ENCODE measurements at places on chromosomes 12 and 14.

DNA sequence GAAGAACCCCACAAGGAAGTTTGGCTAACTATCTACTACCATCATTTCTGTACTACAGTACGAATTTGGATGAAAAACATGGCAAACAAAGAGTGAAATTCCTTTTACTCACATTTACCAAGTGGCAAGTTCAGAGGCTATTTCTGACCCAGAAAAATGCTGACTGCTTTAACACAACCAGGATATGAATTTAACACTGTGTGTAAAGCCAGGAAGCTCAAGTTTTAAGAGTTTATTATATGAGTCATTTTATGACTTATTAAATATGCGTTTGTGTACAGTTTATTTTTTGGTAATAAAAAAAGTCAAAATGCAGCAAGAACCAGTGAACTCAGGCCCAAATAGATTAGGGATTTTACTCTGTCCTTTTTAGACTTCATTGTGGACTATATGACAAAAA, 58.4 kb upstream of the STAC3 start:
- DNase-seq: no peak

GRCh38 chr12:13316587-13317246, 120.2 kb downstream of the EMP1 start:
- DNase-seq: no peak

DNA sequence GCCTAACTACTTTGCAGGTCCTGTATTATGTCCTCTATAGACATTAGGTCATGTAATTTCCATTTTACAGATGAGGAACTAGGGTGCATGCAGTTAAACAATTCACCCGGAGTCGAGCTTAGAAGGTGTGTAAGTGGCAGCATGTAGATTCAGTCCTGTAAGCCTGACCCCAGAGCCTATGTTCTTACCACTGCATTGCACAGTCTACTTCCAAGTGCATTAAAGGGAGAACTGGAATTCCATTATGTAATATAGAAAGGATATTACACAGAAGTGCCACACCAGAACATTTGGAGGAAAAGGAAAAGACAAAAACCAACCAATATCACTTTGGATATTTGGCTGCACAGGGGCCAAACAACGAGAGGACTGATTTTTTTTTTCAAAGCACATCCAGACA, 1.2 kb downstream of the GLT8D2 start:
- no peak for DNase-seq

DNA sequence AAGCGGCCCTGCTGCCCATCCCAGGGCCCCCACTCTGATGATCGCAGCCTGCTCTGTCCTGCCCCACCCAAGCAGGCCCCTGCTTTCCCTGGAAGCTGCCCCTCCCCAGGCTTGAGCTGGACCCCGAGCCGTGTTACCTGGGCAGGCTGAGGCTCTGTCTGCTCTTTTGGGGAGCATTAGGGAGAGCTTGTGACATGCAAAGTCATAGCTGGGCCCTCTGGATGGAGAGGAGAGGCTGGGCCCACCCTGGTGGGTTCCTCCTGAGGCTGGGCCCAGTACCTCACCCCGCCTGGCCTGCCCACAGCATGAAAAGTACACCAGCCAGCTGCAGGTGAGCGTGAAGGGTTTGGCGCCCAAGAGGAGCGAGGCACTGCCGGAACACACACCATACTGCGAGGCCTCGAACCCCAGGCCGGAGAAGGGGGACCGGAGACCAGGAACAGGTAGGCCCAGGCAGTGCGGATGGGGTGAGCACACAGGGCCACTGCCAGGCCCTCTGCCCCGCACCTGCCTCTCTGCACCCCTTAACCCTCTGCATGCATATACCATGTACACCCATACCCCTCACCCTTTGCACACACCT, 15.0 kb downstream of the CEP170B start:
- no peak for DNase-seq

DNA sequence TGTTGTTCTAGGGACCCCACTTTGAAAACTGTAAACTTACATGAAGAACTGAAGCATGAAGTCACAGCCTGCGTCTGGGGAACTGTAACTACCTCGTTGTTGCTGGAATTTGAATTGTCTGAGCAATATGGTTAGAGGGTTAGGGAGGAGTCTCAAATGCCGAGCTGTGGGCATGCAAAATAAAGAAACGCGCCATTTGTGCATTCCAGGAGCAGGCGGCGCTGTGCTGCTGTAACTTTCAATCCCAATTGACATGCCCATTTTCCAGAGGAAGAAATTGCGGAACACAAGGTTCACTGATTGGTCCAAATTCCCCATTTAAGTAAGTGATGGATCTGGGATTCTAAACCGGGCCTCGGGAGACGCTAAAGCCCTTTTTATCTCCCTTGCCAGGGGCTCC, 61.3 kb downstream of the ZNF664 start:
- no peak for DNase-seq

DNA sequence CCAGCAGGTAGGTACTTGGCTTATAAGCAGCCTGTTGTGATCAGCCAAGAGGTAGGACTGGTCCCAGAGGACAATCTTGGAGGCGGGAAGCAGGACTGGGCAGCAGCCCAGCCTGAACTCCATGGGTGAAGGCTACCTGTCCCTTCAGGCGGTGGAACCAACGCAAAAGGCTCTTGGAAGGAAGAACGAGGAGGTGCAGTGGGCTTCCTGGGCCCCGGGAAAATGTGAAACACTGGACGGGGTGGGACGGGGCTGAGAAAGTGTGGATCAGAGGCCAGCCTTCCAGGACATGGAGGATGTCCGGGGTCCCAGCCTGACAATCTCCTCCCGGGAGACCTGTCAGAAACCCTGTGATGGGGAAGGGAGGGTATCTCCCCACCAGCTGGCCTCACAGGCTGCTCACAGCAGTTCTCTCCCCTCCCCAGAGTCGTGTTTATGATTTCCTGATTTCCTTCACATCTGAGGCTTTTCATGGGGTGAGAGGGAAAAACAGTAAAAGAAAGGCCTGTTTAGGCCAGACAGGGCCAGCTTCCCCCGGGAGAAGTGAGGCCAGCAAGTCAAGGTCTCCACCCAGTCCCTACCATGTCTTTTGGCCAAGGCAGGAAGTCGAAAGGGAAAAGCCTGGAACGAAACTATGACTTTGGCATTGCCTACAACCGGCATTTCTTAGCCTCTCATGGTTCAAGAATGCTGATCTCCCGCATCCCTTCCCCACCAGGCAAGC, 11.3 kb downstream of the CMKLR1 start:
- no peak for DNase-seq

DNA sequence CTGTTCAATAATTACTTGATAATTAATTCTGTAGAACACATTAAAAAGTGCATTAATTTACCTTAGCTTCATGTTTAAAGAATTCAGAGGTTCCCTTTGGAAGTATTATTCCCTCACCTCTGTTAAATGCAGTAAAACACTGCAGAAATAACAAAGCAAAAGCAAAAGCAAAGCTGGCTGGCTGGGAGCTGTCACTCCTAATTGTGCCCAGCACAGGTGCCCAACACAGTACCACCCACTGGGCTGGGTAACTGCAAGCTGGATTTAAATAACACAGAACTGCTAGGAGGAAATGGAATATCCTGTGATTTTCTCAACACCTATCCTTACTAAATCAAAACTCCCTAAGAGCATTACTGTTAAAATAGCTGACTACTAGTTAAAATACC, 72.6 kb downstream of the SLC2A13 start:
- no peak for DNase-seq

GRCh38 chr12:53757101-53757770, 5.5 kb upstream of the CISTR start:
- peak; percentile 62 for DNase-seq

DNA sequence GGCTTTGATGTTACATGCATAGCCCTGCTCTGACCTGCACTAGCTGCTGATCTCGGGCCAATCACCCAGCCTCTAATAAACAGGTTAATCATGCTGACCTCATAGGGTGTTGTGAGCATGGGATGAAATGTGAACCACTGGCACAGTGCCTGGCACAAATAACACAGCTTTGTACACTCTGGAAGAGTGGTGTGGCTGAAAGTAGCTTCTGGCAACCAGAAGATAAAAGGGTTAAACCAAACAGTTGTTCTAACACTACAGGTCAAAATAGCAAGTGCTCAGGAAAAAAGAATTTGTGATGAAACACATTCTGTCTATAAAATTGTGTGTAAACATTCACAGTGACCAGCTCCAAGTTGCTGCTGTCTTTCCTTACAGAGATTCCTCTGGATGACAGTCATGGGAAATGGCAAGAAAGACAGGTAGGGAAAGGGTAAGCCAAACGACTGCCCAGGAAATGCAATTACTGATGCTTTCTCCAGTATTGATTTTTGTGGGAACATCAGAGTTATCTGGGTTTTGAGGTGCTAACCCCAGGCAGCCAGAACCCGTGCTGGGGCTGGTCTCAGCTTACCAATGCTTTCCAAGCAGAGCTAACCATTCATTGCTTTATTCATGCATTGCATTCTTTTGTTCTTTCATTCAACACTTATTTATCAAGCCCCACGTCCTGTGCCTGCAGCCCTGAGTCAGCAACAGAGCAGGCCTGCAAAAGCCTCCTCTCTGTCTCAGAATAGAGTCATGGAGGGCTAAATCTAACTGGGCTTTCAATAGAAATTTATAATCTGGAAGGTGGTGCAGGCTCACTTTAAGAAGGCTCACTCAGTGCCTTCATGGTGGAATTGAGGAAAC, 38.1 kb upstream of the CAPRIN2 start:
- no peak for DNase-seq

- DNase-seq: no peak
Measured at GRCh38 chr12:124636138-124636978, 68.9 kb upstream of the NCOR2 start.

DNA sequence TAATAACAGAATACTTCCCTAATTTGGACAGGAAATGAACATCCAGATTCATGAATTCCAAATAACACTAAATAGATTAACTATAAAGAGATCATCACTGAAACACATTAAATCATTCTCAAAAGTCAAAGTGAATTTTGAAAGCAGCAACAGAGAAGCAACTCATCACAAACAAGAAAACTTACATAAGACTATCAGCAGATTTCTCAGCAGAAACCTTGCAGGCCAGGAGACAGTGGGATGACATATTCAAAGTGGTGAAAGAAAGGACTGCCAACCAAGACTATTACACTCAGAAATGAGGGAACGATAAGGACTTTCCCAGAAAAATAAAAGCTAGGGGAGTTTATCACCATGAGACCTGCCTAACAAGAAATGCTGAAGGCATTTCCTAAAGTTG, 70.8 kb downstream of the ITPR2 start:
- no peak for DNase-seq

GRCh38 chr12:22360774-22361173, 26.3 kb upstream of the ST8SIA1 start:
- no peak for DNase-seq

All from stimulated activated CD8-positive, alpha-beta memory T cell treated with anti-CD3 and anti-CD28 coated beads, Interleukin-2, amount 100 ng/mL, for 1 hour (primary cell).